ENCODE measurements at places on chromosomes 5 and 9.

DNA sequence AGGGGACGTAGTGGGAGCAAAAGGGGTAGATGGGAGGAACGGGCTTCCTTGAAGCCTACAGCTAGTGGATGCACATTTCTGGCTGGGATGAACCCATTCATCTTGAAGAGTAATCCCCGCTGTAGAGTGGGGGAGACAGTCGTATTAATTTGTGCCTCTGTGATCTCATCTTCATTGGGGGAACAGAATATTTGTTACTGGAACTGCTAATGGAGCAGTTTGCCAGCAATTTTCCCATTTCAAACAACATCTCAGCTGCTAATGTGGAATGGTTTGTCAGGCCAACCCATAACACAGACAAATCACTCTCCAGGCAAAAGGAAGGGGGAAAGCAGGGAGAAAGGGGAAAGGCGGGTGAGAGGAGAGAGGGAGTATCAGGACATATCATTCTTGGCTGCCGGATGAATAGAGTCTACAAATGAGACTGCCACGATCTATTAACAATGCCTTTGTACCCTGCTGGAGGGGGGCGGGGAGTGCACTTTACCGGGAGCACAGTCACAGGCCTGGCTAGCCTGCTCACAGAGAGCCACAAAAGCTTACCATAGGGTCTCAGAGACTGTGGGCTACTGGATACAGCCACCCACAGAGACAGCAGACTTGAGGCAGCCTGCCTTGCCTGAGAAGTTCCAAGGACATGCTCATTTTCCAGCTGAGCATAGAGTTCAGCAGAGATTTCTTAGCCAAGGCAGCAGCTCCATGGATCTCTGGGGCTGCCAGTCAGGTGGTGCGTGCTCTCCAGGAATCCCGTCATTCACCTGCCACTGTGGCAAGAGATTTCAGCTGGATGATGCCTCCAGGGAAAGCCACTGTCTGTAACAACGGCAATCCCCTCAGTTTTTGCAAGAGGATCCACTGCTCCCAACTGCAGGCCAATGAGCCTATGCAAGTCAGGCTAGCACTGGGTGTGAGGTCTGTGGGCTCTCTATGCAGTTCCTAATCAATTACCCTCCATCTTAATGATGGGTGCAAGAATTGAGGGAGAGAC lies 217.7 kb upstream of the PANK3 start:
- peak; percentile 23 for DNase-seq

DNA sequence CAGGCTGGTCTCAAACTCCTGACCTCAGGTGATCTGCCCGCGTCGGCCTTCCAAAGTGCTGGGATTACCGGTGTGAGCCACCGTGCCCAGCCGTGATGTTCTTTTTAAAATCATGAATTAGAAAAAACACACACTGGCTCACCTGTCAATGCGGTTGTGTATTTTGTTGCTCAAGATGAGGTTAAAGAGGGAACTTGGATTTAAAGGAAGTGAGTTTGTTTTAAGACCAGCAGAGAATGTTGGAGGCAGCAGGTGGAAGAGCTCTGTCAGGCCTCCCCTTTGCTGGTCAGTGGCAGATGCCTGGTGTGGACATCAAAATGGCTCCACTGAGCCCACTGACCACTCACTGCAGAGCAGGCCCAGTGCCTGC lies 38.9 kb downstream of the WNK2 start:
- no peak for DNase-seq

GRCh38 chr9:108550106-108550505 lies 305.7 kb downstream of the ACTL7B start:
- no peak for DNase-seq

DNA sequence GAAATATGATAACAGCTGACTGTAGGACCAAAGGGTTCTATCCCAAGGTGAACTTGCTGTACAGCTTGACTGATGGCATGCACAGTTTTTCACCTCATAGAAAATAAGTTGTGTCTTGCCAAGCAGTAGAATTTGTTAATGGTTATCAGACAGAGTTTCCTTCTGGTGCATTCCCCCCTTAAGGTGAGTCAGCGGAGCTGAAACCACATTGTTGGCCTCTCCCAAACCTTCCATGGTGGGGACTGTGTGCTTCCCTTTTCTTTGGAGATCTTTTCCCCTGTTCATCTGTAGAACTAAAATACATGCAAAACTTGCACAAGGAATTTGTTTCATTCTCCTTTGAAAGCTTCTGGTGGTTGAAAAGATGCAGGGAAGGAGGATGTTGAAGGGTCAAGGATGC lies 179.8 kb downstream of the FGF1 start:
- DNase-seq: no peak

GRCh38 chr5:113167985-113168384 lies 191.4 kb downstream of the DCP2 start:
- DNase-seq: no peak

GRCh38 chr5:174744896-174745295 lies 20.5 kb downstream of the MSX2 start:
- DNase-seq: no peak

- DNase-seq: no peak
Observed at GRCh38 chr9:127389381-127390247, 7.4 kb upstream of the SLC2A8 start.

- no peak for DNase-seq
Observed at GRCh38 chr5:86879086-86879485, 261.3 kb downstream of the COX7C start.

DNA sequence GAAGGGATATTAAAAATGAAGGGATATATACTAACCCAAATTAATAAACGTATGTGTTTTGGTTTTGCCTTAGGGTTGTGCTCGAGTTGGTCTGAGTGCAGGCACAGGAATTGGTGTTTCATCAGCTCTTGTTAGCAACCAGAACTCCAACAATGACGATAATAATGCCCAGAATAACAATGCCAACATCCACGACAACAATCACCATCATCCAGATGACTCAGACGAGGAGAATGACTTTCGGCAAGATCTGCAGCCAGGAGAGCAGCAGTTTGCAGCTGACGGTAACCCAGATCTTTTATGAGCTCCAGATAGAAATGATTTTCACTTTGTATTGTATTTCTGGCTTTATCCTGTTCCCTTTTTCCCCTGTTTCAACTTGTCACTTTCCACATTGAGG lies 33.2 kb downstream of the FBXO38 start:
- no peak for DNase-seq

DNA sequence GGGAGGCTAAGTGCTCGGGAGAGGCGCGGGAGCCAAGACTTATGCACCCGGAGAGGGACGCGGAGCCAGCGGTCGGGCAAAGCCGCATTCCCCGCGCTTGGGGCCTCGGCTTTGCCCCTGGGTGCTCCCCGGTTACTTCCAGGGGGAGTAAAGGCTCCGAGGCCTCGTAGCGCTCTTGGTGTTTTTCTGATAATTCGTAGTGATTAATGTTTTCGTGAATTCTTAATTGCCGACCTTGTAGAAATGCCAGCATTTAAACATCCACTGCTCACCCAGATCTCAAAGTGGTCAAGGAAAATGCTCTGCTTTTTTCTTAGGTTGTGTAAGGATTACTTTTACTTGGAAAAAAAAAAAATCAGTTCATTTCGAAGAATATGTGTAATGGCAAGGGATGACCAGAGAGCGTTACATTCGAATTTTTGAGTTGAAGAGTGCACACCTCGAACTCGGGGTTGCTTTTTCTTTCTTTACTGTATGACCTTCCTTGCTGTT lies 654 bp upstream of the TUT7 start:
- DNase-seq: no peak

- DNase-seq: no peak
Observed at GRCh38 chr5:8615142-8615858, 746.4 kb downstream of the MTRR start.

DNA sequence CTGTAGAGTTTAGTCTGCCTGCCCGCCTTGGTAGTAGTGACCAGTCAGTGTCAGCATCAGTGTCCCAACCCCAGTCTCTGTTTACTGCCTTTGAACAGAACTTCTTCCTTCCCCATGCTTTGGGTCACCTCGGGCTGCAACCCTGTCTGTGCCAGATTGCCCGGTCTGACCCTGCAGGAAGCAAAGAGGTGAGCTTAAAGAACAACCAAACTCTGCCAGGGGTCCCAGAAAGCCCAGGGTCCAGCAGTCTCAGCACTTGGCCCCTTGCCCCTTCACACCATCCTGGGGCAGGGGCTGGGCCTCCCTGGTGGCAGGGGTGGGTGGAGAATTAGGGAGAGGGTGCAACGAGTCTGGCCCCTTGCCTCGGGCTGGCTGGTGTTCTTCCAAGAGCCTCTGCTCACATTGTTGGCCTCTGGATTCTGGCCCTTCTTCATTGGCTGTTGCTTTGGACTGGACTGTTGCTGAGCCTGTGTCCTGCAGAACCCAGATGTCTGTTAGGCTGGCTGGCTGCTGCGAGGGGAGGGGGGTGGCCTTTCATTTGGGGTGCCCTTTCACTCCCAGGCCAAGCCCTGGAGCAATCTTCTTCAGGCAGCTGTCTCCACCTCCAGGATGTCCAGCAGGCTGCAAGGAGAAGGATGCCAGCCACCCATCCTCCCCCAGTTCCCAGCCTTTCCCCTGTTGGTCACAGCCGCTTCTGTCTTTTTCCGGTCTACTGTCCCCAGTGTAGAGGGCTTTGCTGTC lies 51.2 kb downstream of the SAR1B start:
- DNase-seq: no peak

DNA sequence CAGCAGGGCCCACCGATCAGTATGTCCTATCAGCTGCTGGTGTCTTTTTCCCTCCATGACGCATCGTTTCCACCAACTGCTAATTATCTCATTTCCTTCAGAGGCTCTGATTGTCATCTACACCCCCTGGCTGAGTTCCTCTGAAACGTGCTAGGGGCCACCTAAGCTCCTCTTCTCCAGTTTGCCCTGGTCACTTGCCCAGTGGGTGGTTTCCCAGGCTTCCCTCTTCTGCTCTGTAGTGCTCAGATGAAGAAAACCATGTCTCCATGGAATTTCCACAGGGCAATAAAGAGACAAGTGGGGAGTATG lies 65.3 kb downstream of the TSTD2 start:
- DNase-seq: no peak

All from neural progenitor cell (in vitro differentiated cells).